Ovary (tissue), 10 donors: ENCODE measurements at places on chromosomes 7 and 10.

DNA sequence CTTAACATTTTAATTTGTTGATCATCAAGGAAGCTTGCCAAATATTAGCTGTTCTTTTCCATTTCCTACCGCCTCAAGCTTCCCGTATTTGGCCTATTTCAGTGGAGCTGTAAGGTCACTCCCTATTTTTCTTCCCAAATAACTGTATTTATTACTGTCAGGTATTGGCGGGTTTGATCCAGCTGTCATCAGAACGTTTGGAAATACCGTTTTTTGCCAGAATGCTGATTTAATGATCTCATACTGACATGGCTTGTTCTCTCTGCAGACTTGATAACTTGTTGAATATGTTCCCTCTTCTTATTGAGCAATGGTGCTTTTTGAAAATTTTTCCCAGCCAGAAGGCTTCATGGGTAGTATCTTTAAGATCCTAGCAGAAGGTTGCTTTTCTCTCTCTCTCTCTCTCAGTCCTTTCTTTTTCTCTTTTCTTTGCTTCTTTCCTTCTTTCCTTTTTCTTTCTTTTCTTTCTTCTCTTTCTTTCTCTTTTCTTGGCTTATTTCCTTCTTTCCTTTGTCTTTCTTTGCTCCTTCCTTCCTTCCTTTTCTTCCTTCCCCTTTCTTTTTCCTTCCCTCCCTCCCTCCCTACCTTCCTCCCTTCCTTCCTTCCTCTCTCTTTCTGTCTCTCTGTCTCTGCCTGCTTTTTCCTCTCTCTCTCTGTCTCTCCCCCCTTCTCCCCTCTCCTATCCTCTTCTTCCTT, 42.1 kb downstream of the CUX1 start:
- DNase-seq = no peak

DNA sequence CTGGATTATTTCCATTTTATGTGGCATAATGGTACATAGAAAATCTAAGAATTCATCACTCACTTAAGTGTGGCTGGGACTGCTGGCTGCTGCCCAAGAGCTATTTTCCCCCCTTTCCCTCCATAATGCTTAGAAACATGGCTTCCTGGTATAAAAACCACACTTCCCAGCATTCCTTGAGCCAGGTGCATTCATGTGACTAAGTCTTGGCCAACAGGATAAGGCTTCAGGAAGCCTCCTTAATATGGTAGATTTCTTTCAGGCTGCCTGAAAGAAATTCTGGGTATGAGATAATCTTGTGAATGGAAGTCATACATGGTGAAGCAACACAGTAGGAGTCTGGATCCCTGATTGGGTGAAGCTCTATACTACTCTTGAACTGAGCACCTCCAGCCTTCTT, 178.0 kb downstream of the JAZF1 start:
- no peak for DNase-seq

GRCh38 chr10:1465993-1466764, 271.1 kb downstream of the ADARB2 start:
- DNase-seq = no peak

GRCh38 chr10:116312548-116312947, 11.7 kb upstream of the CCDC172 start:
- no peak for DNase-seq

GRCh38 chr7:152735443-152736004, 24.0 kb upstream of the ACTR3B start:
- no peak for DNase-seq

DNA sequence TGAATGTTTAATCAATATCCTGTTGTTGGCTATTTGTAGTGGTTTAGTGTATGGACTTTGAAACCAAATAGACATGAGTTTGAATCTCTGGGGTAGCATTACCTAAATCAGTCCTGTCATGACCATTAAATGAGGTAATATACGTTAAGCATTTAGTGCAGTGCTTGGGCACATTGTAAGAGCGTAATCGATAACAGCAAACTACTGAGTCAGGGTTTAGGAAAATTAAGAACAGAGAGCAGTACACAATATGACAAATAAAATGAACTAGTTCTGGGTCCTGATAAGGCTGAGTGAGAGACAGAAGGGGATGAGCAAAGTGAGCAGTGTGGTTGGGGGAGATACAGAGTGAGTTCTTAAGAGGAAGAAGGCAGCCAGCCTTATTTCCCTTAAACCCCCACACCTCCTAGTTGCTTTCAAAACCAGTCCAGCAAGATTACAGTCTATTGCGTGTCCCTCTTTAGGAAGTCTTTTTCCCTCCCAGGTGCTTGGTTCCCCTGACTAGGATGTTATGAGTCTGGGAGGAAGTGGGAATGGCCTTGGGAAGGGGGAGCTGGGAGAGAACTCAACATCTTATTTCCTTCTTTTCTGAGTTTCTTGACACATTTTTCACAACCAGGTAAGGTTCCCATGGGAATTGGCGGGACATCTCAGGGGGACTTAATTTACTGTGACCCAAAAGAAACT, 171.0 kb downstream of the SND1 start:
- DNase-seq = no peak

DNA sequence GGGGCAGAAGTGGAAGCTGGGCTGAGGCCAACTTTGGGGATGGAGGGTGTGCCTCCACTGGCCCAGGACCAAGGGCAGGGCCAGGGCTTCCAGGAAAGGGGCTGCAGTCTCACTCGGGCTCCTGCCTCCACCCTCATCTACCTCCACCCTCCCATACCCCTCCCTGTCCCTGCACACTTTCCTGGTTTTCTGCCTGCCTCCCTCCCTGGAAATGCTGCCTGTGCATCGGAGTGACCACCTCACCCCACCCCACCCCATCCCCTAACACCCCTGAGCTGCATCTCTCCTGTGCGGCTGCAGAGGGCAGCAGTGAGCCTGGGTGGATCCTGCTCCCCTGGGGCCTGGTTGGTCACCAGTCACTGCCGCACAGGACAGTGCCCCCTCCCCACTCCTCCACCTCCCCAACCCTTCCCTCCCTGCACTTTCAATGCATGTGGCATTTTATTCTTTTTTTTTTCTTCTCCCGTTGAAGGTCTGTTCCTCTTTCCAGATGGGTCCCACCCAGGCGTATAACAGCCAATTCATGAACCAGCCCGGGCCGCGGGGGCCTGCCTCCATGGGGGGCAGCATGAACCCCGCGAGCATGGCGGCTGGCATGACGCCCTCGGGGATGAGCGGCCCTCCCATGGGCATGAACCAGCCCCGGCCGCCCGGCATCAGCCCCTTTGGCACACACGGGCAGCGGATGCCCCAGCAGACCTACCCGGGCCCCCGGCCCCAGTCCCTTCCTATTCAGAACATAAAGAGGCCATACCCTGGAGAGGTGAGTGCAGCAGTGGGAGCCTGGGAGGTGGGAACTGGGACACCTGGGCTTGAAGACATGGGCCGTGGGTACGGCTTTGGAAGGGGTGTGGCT, 54.1 kb upstream of the PPIF start:
- DNase-seq = no peak

DNA sequence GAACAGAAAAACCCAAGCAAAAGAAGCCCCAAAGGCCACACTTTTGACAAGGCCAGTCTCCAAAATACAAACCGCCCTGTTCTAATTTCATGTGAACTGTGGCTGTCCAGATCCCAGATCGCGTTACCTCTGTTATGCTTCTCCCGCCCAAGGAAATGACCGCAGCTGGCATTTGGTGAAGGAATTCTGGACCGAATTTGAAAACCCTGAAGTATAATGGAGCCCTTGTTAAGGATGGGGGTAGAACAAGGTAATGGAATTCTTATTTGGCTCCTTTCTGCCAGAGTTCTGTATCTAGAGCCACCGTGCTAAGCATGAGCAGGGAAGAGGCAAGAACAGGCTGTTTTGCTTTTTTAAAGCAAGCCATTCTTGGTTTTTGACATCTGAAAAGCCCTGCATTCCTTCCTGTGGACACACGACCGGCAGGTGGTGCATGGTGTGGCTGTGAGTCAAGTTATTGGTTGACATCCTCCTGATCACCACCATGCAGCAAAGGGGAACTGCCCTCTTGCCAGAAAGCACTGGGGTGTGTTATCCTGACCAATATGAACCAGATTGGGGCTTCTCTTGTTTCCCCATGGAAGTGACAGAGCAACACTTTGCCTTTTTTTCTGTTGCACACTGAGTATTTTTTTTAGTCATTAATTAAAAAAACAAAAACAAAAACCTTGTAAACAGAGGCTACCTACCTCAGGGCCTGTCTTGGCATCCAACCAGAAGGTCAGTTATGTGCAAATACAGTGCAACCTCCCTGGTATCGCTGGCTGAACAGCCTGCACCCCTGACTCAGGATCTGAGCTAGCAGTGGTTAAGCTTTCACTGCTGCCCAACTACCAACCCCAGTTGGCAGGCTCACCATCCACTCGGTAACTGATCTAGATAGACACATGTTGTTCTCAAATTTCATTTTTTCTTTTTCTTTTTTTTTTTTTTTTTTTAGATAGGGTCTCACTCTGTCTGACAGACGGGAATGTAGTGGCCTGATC, 14.2 kb downstream of the UCMA start:
- no peak for DNase-seq

- DNase-seq = no peak
Measured at GRCh38 chr10:44051091-44051490, 333.8 kb downstream of the CXCL12 start.

DNA sequence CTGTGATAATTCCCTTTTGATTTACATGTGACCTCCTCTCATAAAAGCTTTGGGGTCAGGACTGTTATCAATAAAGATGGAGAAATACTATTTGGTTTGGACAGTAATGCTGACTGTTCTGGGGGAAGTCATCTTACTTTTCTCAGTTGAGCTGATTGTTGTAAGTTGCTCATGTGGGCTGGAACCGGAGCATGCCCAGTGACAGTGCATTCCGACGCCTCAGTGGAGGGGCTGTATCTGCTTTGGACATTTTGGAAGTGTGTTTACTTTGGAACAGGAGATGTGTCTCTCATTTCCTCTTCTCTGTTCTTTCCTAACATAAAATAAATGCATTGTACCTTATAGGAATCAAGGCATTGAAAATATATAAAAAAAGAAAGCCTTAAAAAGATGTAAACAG, 30.1 kb downstream of the RBM33 start:
- DNase-seq = no peak

DNA sequence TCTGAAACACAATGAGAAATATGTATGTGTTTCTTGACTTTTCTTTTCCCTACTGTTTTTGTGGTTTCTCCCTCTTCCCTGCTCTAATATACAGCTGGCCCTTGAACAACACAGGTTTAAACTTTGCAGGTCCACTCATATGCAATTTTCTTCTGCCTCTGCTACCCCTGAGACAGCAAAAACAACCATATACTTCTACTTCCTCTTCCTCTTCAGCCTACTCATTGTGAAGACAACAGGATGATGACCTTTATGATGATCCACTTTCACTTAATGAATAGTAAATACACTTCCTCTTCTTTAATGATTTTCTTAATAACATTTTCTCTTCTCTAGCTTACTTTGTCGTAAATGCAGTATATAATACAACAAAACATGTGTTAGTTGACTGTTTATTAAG, 35.0 kb upstream of the DGKB start:
- no peak for DNase-seq

- DNase-seq = no peak
Measured at GRCh38 chr10:64038107-64038506, 516.9 kb downstream of the REEP3 start.

DNA sequence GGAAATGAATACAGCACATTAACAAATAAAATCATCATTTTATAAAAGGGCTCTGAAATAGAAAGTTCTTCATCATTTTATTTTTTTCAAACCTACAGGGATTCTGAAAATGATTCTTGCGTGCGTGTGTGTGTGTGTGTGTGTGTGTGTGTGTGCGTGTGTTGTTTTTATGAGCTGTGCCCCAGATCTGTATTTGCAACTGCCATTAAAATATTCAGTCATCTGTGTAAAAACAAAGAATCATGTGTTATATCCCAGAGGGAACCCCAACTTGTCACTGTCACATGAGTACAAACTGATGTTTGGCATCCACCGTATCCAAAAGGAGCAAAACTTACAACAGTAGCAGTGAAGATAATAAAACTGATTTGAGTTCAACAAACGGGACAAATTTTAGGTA, 635.4 kb upstream of the PFKP start:
- no peak for DNase-seq

DNA sequence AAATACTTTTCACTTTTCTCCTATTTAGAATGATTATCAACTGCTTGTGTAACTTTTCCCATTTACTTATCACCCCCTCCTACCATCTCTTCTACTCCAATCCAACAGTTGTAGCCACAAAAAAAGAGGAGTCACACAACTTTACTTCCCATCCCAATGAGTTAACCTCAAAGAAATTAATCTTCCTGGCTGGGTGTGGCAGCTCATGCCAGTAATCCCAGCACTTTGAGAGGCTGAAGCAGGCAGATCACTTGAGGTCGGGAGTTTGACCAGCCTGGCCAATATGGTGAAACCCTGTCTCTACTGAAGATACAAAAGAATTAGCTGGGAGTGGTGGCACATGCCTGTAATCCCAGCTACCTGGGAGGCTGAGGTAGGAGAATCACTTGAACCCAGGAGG, 19.9 kb downstream of the SYPL1 start:
- no peak for DNase-seq
